ENCODE measurements at places on chromosomes 6 and 20.

GRCh38 chr6:125658759-125659431, 90.5 kb upstream of the HEY2 start:
- no peak for DNase-seq

GRCh38 chr6:106324726-106325335, 729 bp downstream of the ATG5 start:
- no peak for DNase-seq

- peak; percentile 18 for DNase-seq
Measured at GRCh38 chr6:163883984-163884383, 469.5 kb downstream of the QKI start.

DNA sequence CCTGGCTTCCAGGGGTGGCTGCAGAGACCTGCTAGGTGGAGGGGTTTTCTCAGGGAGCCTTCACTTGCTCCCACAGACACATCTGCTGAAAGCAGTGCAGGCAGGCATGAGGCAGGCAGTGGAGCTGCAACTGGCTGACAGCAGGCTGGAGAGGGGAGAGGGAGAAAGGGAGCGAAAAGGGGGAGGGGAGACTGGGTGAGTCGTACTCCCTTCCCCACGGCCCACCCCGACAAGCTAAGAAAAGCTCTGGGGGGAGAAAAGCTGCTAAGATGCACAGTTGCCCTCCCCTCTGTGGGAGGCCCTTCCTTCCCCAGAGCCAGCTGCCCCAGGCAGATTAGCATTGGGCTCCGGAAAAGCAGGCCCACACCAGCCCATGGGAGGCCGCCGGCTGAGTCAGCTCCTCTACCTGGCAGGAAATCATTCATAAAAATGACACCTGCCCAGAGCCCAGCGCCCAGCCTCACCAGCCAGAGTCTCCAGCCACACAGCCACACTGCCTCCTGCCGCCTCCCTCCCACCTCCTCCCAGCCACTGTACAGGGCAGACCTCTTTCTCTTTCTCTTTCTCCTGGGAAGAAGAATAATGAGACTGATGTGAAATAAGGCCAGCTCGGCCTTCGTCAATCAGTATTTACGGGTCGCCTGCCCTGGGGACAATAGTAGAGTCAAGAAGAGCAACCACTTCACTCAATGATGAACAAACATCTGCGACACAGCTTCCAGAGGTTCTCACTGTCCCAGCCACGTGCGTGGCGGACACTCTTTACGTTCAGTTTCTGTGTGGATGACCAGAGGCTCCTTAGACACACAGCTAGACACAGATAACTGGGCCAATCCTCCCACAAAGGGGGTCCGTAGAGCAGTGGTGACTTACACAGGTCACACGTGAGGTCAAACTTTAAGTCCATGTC, 7.7 kb upstream of the C20orf203 start:
- DNase-seq = peak; percentile 14

DNA sequence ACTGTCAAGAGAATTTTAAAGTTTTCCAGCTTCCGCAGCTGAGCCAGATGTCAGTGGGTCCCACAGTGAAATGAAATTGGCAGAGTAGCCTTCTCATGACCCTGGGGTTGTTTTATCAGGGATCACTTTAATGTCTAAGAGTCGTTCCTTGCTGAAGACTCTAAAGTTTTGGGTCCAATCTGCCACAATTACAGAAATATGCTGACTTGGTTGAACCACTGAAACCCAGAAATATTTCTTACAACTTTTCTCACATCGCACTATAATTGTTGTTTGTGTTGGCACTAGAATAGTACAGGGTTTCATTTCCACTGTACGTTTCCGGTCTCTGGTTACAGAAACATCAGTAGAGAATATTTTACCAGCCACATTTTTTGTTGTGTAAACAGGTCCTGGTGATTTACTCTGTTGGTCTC, 109.0 kb downstream of the HMGCLL1 start:
- DNase-seq = no peak

- DNase-seq = peak; percentile 37
Measured at GRCh38 chr6:8589941-8590729, 154.8 kb upstream of the SLC35B3 start.

DNA sequence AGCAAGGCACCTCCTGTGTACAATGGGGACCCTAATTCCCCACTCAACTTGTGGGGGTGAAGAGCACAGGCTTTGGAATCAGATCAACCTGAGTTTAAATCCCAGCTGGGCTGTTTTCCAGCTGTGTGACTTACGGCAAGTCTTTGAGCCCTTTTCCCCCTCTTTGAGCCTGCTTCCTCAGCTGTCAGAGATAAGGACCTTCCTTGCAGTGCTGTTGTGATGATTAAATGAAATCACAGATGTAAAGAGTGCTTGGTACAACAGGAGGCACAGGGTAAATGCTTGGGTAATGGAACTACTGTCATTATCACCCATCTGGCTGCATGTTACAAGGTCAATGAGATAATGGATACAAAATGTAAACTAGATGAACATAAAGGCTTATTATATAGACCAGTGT, 3.2 kb downstream of the SNX21 start:
- DNase-seq = no peak

- no peak for DNase-seq
Measured at GRCh38 chr6:157488058-157488457, 107.1 kb downstream of the ZDHHC14 start.
